ENCODE measurements at places on chromosomes 12 and 14.

DNA sequence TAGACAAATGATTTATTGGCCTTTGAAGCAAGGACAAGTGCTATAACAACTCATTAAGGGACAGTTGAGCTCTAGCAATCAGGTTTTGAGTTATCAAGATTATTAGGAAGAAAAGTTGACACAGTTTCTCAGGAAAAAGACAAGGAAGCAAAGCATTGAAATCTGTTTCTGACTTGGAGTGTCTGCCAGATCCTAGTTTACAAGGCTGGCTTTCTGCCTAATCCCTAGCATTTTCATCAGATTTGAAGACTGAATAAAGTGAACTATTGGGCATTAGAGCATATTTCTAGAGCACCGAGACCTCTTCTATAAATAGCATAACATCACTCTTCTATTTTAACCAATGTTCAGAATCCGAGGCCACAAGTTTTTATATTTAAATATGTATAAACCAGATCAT lies 7.0 kb downstream of the SYT1 start:
- no peak for DNase-seq

DNA sequence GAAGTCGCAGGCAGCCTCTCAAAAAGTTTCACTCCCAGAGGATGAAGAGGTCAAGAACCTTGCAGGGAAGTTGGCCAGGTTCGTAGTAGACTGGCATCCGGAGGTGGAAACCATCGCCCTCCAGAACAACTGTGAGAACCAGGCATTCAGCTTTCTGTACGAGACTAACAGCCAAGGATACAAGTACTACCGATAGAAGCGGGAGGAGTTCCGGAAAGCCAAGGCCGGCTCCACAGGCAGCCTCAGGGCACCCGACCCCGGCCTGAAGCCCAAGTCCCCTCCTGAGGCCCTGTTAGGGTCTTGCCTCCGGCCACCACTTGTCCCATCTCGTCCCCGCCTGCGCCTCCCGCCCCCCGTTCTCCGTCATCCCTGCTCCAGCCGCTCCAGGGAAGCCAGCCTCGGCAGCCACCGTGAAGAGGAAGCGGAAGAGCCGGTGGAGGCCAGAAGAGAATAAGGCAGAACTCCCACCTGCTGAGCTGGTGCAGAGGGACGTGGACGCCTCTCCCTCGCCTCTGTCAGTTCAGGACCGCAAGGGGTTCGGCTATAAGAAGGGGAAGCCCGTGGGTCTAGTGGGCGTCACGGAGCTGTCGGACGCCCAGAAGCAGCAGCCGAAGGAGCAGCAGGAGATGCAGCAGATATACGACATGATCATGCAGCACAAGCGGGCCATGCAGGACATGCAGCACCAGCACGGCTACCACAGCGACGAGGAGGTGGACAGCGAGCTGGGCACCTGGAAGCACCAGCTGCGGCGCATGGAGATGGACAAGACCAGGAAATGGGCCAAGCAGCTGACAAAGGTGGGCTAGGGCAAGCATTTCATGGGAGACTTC lies 366.8 kb upstream of the ATXN7L3B start:
- DNase-seq = no peak

DNA sequence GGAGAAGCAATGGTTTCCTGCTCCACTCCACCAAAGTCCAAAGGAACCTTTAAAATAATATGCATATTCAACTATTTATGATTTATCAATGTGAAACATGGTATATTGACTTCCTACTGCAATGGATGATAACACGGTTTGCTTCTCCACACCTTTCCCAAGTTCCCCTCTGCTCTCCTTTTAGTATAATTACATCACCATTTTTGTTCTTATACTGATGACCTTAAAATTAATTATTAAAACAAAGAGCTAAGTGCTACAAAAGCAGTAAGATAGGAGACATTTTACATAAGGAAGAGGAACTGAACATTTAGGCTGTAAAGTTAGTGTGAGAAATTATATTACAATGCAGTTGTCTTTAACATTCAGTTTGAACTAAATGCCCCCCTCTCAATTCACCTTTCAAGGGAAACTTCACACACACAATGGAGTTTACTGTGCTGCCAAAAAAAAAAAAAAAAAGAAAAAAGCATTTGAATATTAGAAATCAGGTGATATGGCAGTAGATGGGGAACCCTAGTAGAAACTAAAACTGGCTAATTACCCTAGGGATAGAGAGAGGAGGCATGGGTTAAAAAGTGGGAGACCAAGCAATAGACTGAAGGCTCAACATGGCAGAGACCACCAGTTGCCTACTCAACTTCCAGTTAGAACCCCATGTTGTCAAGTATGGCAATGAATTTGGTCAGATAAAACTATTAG lies 37.1 kb upstream of the STK38L start:
- DNase-seq = no peak

DNA sequence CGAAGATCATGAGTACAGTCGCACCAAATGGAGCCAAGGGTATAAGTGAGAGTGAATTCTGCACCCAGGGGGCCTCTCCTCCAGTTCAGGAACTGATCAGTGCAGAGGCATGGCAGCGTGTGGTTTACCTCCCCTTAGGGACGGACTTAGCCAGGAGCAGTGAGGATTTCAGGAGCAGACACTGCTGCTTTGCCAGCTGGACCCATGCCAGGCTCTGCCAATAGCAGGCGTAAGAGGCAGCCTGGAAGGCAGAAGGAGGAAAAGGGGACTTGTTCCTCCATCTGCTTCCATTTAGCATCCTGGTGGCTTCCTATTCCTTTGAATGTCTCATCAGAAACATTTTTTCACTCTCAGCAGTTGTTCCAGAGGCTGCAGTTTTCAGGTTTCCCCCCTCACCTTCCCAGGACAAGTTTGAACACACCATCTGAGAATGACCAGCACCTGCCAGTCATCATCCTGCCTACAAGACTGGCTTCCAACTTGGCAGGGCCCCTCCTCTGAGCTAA lies 137.0 kb upstream of the LMNTD1 start:
- DNase-seq = no peak

- no peak for DNase-seq
These were observed 2.8 kb downstream of the VPS29 start for GRCh38 chr12:110498984-110499706.

DNA sequence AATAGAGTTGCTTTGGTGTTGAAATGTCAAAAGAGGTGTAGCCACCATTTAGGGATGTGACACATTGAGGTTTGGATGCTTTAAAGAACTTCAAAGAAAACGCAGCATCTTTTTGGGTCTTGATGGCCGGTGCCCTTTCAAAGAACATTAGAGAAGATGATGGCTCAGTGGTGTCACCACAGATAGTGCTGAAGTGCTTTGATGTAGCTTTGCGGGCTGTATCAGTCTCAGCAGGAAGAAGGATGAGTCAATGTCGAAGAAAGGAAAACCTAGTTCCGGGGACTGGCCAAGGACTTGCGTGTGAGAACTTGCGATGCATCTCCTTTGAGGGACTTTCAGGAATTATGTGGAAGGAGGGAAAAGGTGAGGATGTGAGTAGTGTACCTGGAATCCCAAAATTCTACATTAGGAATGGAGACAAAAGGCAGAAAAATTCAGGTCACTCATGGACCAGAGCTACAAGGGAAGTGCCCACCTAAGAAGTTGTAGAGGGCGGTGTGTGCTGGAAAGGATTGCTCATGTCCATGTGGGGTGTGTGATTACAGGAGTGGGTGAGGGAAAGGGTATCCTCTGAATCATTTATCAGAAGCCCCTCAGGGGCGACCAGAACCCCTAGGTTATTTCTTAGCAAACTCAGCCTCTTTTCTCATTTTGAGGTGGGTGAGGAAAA lies 39.7 kb upstream of the GZMB start:
- peak; percentile 52 for DNase-seq

- no peak for DNase-seq
These were observed 66.5 kb upstream of the MAX start for GRCh38 chr14:65168840-65169239.

GRCh38 chr12:90801776-90802175 lies 153.2 kb downstream of the CCER1 start:
- DNase-seq = no peak

DNA sequence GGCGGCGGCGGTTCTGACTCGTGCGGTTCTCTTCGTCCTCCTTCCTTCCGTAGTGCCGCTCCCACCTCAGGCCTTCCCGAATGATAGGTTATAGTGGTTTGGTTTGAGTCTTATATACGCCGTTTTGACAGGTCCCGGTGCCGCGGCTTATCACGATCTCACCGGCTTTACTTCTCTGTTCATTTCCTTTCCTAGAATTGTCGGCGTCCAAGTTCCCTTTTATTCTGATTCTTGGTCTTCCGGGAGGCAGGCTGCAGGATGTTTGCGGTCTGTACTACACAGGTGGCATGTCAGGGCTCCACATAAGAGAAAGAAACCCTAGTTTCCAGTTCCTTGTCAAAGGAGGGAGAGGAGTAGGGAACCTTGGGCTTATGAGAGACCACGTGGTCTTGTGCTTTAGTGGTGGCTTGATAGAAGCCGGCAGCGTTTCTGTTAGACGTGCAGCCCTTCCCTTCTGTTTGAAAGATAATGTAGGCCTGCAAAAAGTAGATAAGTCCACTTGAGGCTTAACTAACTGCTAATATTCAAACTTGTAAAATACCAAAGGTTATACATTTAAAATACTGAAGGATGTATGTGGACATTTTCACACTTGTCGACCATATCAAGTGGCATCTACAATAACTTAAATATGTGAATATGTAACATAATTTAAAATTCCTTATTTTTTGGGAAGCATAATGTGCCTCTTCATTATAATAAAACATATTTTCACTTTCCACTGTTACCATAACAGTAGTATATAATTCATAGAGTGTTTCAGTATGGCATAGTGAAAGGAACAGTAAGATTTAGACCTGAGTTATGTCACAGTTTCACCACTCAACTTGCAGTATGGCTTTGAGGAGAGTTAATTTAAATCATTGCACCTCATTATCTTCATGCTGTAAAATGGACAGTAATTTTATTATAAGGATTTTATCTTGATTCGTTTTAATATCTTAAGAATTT lies 804 bp downstream of the USP15 start:
- peak; percentile 20 for DNase-seq

DNA sequence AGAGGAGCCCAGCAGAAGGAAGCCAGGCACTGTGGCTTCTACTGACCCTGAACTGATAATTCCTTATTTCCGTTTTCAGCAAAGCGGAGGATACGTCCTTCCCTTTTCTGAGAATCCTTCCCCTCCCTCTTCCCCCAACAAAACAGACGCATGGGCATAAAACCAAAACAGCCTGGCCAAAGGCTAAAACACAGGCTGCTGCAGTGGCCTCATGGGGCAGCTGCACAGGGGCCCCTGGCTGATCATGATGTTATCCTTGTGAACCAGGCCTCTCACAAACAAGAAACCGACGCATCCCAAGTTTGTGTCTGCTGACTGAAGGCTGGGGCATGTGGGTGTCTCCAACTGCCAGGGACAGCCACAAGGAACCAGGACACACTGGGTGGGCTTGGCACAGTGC lies 23.4 kb upstream of the STON2 start:
- no peak for DNase-seq

DNA sequence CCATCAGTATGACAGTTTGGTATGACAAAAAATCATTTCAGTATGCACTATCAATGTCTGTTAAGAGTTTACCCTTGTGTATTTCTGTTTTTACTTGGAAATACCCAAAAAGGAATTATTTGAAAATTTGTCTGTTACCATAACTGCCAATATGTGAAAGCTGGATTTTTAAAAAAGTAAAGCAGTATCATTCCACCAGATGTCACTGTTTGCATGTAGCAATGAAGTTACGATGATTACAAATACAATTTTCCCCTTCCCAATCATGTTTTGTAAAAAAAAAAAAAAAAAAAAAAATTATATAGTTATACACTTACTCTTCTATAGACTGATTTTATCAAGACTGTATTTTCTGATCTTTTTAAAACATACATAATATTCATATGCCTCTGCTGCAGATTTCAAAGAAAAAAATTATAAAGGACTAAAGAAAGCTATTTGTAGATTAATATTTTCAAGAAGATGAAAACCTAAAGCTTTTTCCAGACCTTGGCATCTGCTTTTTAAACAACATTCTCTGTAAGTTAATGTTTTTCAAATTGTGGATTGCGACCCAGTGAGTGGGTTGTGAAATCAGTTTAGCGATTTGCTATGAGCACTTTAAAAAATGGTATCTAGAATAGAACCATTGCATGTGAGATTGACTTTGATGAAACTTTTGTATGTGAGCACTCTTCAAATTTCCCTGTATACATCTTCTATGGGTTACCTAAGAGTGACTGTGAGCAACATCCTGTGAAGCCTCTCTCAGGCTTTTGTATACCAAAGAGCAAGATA lies 114.2 kb downstream of the TTC6 start:
- DNase-seq = no peak

DNA sequence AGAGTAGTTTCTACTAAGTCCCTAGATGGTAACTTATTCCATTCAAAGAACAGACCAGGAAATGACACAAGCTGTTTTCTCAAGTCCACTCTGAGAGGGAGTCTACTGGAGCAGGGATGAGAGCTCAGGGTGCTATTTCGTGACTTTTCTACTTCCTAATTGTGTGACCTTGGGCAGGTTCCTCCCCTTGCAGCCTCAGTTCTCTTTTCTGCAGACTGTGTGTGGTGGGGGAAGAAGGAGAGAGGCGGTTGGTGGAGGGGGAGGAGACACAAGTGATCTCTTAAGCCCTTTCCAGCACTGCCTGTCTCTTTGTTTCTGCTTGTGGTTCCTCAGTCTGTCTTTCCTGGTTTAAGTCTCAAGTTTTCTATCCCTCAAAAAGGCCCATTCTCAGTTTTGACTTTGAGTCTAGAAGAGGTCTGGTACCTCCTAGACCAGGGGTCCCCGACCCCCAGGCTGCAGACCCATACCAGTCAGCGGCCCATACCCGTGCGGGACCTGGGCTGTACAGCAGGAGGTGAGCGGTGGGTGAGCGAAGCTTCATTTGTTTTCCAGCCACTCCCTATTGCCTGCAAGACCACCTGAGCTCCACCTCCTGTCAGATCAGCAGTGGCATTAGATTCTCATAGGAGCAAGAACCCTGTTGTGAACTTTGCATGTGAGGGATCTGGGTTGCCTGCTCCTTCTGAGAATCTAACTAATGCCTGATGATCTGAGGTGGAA lies 10.7 kb downstream of the FGF6 start:
- DNase-seq = no peak

GRCh38 chr12:115990241-115990640 lies 287.3 kb downstream of the MED13L start:
- no peak for DNase-seq

DNA sequence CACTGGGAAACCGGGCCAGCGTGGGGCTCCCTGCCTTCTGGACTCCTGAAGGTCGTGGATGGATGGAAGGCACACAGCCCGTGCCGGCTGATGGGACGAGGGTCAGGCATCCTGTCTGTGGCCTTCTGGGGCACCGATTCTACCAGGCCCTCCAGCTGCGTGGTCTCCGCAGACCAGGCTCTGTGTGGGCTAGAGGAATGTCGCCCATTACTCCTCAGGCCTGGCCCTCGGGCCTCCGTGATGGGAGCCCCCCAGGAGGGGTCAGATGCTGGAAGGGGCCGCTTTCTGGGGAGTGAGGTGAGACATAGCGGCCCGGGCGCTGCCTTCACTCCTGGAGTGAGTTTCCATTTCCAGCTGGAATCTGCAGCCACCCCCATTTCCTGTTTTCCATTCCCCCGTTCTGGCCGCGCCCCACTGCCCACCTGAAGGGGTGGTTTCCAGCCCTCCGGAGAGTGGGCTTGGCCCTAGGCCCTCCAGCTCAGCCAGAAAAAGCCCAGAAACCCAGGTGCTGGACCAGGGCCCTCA lies 26.9 kb downstream of the HIP1R start:
- no peak for DNase-seq

- DNase-seq = no peak
These were observed 553 bp upstream of the CATSPERB start for GRCh38 chr14:91732439-91732838.

GRCh38 chr14:43361751-43362150 lies 1145.3 kb downstream of the FSCB start:
- no peak for DNase-seq

- DNase-seq = no peak
These were observed 161.7 kb upstream of the PARP11 start for GRCh38 chr12:4034921-4035320.

Data from stimulated activated CD8-positive, alpha-beta memory T cell treated with anti-CD3 and anti-CD28 coated beads, Interleukin-12 subunit alpha, Interleukin-12 subunit beta, amount 100 ng/mL, for 4 hours (primary cell).